ENCODE measurements at places on chromosomes 13 and 19.

GRCh38 chr13:51761643-51762350 lies 42.2 kb downstream of the DHRS12 start:
- no peak for DNase-seq

- no peak for DNase-seq
These were observed 11.6 kb upstream of the HTR2A start for GRCh38 chr13:46908501-46908900.

DNA sequence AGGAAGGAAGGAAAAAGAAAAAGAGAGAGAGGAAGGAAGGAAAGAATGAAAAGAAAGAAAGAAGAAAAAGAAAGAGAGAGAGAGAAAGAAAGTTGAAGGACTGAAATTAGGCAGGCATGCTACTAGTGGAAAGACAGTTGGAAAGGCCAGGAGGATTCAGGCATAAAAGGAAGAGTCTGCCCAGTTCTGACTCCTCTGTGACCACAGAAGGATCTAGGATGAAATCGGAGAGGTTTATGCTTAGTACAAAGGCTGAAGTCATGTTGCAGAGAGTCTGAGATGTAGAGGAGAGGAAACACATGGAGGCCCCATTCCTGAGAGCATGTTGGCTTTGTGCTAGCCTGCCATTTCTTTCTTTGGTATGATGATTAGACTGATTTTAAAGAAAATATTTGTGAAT lies 246.5 kb upstream of the ARGLU1 start:
- DNase-seq = no peak

DNA sequence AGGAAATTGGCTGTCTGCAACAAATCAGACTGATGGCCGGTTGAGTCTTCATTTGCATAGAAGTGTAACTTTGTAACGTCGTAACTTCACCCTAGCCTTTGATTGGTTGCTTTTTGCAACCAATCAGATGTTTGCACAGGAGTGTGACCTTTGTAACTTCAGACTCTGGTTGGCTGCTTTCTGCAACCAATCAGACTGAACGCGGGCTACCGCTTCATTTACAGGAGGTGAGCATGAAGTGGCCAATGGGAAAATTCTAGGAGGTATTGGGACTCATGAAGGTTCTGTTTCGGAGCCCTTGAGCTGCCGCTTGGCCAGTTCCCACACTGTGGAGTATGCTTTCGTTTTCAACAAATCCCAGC lies 441 bp upstream of the ZNF559 start:
- peak; percentile 5 for DNase-seq

- no peak for DNase-seq
These were observed 754.8 kb upstream of the SLITRK6 start for GRCh38 chr13:86554066-86554465.

DNA sequence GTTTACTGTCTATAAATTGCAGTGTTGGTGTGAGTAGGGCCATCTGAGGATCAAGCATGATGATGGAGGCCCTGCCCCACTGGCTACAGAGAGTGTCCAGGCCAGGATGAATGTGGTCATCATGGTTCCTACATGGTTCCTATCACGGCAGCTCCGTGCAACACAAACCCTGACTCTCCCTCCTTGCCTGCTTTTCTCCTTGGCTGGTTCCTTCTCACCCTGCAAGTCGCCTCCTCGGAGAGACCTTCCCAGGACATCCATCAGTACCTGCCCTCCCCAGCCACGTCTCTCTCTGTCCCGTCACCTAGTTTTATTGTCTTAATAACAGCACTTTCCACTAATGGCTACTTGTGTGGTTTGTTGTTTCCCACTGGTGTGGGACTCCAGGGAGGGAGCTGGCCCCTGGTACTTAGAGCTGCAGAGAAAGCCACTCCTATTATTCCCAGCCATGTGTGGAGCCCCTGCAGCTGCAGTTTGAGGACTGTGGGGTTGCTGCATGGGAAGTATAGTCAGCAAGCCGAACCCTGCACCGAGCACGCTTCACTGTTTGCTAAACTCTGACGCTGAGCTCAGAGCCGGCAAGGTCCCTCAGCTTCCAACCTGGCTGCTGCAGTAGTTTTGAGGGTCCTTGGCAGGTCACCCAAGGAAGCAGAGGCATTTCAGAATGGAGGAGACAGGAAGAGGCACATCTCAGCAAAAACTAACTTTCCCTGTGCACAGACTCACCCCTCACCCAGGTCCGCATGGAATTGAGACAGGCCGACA lies 146.4 kb upstream of the VSTM2B start:
- DNase-seq = no peak

GRCh38 chr19:11586331-11586730 lies 8.9 kb upstream of the ACP5 start:
- no peak for DNase-seq

- no peak for DNase-seq
These were observed 70.7 kb upstream of the TSHZ3 start for GRCh38 chr19:31419871-31420445.

DNA sequence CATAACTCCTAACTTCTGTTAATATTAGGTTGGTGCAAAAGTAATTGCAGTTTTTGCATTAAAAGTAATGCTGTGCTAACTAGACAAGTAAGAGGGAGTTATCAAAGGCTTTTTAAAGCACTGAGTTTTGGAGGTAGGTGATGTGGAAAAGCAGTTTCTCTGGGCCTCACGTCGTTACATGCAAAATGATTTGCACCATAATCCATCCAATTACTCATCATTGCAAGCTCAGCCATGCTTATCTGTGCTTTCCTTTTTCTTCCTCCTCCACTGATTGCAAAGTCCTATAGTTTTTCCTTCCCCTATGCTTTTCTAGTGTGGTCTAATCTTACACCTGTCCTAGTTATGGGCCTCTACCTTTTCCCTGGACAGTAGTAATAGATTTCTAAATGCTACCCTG lies 35.4 kb upstream of the INTS6 start:
- no peak for DNase-seq

GRCh38 chr13:20221772-20222171 lies 10.3 kb downstream of the GJB6 start:
- no peak for DNase-seq

DNA sequence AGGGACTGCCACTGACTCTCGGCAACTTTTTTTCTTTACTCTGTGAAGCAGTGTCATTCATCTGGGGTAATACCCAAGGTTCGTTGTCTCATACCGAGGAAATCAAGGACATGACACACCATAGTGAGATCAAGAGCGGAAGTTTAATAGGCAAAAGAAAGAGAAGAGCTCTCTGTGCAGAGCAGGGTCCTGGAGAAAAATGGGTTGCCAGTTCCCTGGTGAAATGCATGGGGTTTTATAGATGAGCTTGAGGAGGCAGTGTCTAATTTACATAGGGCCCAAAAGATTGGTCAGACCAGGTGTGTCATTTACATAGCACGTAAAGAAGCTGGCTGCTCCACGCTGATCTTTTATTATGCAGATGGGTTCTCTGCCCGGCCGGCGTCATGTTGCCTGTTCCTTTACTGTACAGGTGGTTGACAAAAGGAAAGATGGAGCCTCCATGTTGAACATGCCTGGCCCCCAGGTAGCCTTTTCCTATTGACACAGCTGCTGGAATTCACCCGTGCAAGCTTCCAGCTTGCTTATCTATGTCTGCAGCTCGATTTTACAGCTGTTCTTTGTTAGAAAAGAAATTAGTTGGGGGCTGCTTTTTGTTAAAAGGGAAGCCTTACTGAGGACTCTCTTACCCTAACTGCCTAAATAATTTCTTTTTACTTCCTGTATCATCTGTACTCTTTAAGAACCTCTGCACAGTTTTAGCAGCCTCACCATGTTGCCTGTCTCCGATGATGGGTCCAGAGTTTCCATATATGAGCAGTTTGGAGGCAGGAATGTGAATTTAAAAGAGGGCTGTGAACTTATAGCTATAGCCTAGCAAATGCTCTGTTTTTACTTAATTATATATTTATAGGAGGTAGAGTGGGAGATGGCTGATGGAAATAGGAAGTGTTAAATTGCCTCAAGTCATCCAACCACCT lies 98.0 kb upstream of the DIAPH3 start:
- DNase-seq = no peak

- DNase-seq = no peak
These were observed 100.3 kb upstream of the WASF3 start for GRCh38 chr13:26457212-26457611.

- DNase-seq = no peak
These were observed 6.4 kb upstream of the EFNB2 start for GRCh38 chr13:106541826-106542225.

GRCh38 chr19:3183721-3184641 lies 1.7 kb upstream of the NCLN start:
- no peak for DNase-seq

- DNase-seq = no peak
These were observed 79.7 kb downstream of the LMO7 start for GRCh38 chr13:75715601-75716523.

DNA sequence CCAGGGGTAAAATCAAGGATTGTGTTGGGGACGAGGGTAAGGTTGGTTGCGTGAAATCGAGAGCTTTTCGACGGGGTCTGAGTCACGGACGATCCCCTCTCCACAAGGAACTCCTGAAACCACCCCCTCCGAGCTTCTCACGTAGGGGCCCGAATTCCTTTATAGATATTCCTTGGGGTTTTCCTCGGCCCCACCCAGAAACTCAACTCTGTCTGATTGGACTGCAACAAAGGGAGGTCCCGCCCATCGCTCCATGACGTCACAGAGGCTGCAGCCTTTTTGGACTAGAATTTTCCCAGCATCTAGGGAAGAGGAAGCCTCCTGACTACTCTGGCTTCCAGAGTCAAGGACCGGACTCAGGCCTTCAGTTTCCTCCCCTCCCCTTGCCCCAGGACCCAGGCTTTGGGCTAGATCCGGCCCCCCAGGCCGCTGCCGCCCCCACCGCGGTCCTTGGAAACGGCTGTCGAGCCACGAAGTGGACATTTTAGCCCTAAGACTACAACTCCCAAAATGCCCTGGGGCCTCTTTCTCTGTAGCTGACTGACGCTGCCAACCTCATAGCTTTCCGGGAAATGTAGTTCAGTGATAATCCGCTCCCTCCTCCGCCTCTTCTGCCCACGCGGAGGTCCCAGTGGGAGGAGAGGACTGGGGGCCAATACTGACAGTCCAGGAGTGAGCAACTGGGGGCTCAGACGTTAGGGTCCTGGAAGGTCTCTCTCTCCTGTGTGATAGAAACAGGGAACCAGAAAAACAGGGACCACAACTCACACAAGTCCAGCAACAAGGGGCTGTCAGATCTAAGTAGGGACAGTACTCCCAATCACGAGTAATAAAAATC lies at the start of gene IZUMO1:
TSS of gene IZUMO1 (minus strand) at position 172 of the 838 bp plus-strand sequence. CDS start 1,050 bp downstream, outside the sequence.
- DNase-seq = no peak

DNA sequence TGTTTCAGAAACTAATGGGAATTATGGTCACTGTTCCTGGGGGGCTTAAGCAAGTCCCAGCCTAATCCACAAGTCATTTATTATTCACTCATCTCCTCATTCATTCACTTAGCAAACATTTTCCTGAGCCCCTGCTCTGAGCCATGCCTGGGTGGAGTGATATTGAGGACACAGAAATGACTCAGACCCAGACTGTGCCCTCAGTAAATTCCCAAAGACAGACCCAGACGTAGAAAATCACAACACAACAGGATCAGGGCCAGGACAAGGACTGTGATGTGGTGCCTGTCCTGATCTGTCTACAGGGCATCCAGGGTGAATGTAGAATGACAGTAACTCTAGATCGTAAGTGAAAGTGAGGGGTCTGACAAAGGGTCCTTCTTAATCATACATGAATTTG lies 7.0 kb upstream of the SPACA6 start:
- no peak for DNase-seq

DNA sequence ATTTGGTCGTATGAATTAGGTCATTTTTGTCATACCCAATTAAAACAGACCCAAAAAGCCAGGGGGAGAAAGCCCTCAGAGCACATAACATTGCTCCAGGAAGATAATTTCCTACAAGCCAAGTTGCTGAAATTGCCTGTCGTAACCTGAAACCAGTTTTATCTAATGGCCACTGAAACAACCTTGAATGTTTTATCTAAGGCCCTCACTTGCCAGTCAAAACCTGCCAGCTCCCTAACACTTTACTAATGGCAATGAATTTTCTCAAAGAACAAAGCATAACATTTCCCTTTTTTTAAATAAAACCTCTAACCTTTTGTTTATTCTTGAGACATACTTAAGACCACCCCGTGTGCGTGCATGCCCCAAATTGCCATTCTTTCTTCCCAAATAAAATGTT lies 496.2 kb upstream of the KLHL1 start:
- DNase-seq = no peak

DNA sequence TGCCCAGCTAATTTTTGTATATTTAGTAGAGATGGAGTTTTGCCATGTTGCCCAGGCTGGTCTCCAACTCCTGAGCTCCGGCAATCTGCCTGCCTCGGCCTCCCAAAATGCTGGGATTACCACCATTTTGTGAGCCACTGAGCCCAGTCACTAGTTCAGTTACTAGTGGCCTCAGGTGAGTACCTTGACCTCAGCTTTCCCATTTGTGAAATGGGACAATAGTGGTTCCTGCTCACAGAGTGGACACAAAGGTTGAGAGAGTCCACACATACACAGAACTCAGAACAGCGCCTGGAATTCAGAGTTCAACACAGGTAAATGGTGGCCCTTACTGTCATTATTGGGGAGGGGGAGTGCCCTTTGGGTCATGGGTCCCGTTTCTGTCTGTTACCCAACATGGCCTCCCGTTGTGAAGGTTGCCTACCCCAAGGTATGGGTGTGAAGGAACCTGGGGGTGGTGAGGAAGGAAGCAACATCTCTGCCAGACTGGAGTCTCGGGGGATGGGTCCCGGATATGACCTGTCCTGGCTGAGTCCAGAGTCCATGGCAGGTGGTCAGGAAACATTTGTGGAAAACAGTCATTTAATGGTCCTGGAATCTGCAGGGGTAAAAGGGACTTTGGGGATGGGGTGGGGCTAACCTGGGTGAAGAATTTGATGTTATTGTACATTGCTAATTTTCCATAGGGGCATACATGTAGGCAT lies 11.7 kb upstream of the IRGC start:
- DNase-seq = no peak

DNA sequence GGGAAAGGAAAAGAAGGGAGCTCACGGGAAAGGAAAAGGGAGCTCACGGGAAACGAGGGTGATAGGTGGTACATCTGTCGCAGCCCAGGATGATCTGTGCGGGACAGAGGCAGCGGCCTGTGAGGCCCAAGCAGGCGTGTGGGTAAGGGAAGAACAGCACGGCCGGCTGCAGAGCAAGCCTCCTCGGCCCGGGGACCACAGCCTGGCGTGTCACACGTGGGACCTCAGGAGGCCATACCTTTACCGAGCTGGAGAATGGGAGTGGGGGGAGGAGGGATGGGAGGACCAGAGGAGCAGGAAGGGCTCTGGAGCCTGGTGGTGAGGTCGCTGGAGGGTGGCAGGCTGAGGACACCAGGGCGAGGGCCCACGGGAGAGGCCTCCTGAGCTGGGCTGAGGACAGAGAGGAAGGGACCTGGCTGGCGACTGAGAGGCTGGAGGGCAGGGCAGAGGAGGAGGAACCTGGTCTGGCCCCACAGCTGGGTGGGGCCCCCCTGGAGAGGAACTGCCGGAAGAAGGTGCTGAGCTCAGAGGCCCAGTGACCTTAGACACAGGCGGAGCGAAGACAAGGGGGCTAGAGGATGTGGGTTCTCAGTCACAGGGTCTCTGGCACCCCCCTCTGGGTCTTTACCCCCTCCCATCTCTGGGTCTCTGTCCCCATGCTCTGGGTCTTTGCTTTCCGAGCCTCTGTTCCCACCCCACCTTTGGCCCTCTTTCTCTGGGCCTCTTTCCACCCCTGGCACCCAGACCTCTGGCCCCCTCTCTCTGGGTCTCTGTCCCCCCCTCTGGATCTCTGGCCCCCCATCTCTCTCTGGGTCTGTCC lies 2.9 kb upstream of the FTL start:
- DNase-seq = no peak

Data from stimulated activated CD8-positive, alpha-beta memory T cell treated with anti-CD3 and anti-CD28 coated beads, Interleukin-4, amount 100 ng/mL, for 1 hour (primary cell).